Body of pancreas (tissue), 4 donors: ENCODE measurements at places on chromosomes 6 and 20.

DNA sequence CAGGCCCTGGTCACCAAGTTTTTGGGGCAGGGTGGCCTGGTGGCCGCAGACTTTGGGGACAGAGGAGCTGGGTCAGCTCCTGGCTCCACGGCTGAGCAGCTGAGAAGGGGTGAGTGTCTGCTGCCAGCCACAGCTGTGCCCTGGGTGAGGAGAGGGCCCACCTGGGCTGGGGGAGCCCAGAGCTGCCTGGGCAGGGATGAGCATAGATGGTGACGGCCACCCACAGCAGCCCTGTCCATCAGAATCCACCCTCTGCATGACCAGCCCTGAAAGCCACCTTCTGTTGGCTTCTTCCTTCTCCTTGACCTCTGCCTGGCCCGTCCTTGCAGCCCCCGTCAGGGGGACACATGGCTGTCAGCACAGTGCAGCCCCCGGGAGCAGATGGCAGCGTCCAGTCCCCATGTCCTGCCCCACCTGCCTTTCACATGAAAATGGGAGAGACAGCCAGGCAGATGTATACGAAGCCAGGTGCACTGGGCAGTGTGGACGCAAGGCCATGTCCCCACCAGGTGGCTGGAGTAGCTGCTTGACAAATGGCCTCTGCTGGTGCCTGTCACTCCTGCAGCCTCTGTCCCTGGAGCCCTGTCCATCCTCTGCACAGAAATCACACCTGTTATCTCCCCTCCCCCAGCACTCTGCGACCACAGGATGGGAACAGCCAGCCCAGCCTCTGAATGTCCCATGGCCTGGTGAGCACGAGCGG, 220.8 kb downstream of the PREX1 start:
- H3K27ac ChIP-seq = no peak overlapping the region
- DNase-seq = no peak
- no peaks in the 10 kb centered on the region for H3K27me3 ChIP-seq
- no peaks in the 10 kb centered on the region for H3K4me1 ChIP-seq

- H3K36me3 ChIP-seq = no peaks in the 10 kb centered on the region
- peak; percentile 84 for DNase-seq
Observed at GRCh38 chr20:32463642-32464400, 105.7 kb downstream of the ASXL1 start.

GRCh38 chr20:62590309-62591121, 51.8 kb upstream of the SLCO4A1 start:
- H3K27me3 ChIP-seq = peaks cover 7% of the 10 kb centered on the region
- H3K4me1 ChIP-seq = peaks cover 2% of the 10 kb centered on the region
- no peak overlapping the region for H3K4me3 ChIP-seq
- no peak overlapping the region for H3K27ac ChIP-seq
- no peaks in the 10 kb centered on the region for H3K36me3 ChIP-seq

GRCh38 chr6:43088654-43089056, 12.5 kb downstream of the PTK7 start:
- H3K4me3 ChIP-seq = no peak overlapping the region
- DNase-seq = no peak
- H3K36me3 ChIP-seq = no peaks in the 10 kb centered on the region
- H3K27me3 ChIP-seq = no peaks in the 10 kb centered on the region
- H3K27ac ChIP-seq = peak overlapping the region; percentile 75
- H3K4me1 ChIP-seq = peaks cover 20% of the 10 kb centered on the region

- H3K4me3 ChIP-seq = no peak overlapping the region
- H3K27me3 ChIP-seq = no peaks in the 10 kb centered on the region
- H3K27ac ChIP-seq = no peak overlapping the region
- peaks cover 13% of the 10 kb centered on the region for H3K4me1 ChIP-seq
- peak; percentile 38 for DNase-seq
Observed at GRCh38 chr6:16228709-16229665, 9.4 kb upstream of the GMPR start.

DNA sequence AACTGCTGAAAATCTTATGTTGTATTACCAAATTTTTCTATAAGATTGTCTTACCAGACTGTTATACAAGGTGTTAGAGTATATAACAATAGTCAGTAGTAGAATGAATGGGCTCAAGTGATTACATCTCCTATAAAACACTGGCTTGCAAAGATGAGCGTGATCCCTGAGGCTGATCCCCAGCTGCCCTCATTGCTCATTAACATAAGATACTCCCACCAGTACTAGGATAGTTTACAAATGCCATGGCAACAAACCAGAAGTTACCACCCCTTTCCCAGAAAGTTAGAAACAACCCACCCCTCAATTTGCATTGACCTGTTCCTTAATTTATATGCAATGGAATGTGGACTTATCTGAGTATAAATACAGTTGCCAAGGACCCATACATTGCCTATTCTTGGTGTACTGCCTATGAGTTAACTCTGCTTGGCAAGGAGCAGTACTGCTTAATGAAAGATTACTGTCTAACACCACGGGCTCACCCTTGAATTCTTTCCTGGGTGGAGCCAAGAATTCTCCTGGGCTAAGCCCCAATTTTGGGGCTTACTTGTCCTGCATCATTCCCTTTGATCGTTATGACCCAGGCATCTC, 252.8 kb upstream of the CHD6 start:
- H3K4me1 ChIP-seq = no peaks in the 10 kb centered on the region
- no peaks in the 10 kb centered on the region for H3K36me3 ChIP-seq
- H3K27me3 ChIP-seq = no peaks in the 10 kb centered on the region
- DNase-seq = no peak

DNA sequence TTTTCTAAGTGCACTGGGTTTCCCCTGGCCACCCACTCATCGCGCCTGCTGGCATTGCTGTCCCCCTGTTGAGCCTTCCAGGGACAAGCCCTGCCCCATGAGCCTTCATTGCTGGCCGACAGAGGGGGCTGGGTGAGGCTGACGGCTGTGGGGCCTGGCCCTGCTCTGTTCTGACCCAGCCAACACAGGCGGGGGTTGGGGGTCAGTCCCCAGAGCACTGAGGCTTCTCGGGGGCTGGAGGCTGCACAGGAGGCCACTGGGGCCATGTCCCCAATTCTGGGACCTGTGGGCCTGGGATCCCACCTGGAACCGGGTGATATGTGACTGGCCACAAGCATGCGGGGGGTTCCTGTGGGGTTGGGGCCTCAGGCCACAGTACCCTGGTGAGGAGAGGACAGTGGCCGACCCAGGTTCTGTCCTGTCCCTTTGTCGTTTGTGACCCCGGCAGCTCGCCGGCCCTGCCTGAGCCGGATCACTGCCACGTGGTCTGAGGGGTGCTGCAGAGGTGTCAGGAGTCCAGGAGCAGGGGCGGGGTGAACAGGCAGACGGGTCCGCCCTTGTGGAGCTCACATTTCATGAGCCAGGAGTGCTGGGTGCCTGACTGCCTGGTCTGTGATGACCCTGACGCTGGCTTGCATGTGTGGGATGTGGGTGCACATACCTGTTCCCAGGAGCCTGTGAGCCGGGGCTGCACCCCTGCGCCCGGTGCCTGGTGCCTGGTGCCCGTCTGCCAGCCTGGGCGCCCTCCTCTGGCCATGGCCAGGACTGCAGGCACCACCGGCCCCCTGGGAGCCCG, 2.1 kb upstream of the COL20A1 start:
- H3K4me3 ChIP-seq = no peak overlapping the region

DNA sequence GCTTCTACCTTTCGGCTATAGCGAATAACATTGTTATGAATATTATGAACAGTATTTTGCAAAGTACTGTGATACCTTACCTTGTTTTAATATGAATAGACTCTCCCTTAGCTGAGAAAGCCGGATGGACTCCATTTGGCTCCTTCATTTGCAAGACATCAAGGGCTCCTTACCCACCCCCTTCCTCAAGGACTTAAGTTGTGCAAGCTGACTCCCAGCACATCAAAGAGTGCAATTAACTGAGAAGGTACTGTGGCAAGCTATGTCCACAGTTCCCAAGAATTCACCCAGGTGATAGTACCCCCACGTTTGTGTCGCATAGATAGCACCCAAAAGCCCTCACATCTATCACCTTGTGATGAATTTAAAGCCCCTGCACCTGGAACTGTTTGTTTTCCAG, 11.2 kb downstream of the CST5 start:
- H3K27ac ChIP-seq = no peak overlapping the region
- no peaks in the 10 kb centered on the region for H3K27me3 ChIP-seq
- H3K36me3 ChIP-seq = no peaks in the 10 kb centered on the region
- no peaks in the 10 kb centered on the region for H3K4me1 ChIP-seq

- H3K36me3 ChIP-seq = no peaks in the 10 kb centered on the region
- DNase-seq = no peak
- no peak overlapping the region for H3K27ac ChIP-seq
- H3K4me3 ChIP-seq = no peak overlapping the region
Observed at GRCh38 chr6:121142093-121142492, 192.2 kb downstream of the TBC1D32 start.

- no peaks in the 10 kb centered on the region for H3K27me3 ChIP-seq
- DNase-seq = no peak
Observed at GRCh38 chr20:33648396-33649004, 13.6 kb upstream of the C20orf144 start.
